ENCODE measurements at places on chromosomes 5 and 9. TPM values are rescaled to one million over a fixed set of nuclear protein-coding genes. Genes with fewer than 3 reads are reported as not detected.

The NEUROG1 gene
- total RNA-seq: not detected

GRCh38 chr5:120507800-120508463 is 43.8 kb downstream of the PRR16 start:
- DNase-seq: no peak

The ZNF367 gene
- 3.9 TPM for total RNA-seq

DNA sequence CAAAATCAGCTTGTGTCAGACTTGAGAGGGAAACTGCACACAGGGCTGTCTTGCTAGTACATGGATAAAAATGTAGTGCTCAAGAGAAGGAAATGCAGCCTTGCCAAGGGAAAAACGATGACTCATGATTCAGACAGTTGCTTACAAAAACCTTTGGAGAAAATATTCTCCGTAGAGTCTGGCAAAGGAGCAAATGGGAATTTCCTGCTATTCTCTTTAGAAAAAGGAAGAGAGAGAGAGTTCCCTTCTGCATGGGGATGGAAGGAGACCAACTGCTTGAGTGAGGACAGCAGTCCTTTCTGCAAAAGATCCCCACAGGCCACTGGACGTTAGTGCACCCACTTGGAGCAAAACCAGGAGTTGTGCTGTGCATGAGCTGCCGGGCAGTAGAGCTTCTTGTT is 7.6 kb downstream of the IFNB1 start:
- peak; percentile 73 for DNase-seq

GRCh38 chr5:78058625-78059024 is 235.9 kb downstream of the AP3B1 start:
- DNase-seq: no peak

DNA sequence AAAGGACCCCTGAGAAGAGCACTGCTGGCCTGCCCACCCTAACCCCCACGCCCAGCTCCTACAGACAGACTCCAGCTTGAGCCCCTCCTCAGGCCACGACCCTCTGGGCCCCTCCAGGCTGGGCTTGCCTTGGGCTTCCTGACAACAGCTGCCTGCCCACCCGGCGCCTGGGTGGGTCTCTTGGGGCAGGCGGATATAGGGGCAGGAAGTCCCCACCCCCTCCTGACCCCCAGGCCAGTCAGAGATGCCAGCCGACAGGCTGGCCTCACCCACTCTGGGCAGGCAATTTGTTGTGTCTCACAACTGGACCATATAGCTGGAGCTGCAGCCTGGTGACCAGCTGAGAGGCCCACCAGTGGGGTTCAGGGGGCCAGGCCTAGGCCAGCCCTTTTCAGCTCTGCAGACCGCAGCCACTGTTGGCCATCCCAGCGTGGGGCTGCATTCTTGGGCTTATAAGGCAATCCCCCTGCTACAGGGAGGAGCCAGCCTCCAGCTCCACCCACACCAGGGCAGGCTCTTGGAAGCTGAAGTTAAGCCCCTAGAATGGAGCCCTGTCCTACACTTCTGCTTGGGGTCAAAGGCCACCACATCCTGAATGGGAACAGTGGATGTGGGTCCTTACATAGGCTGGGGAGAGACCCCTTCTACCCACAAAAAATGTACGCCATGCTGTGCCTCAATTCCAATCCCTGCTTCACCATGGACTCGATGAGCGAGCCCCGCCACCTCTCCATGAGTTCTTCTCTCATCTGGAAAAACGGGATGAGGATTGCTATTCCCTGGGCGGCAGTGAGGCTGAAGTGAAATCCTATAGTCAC is 2.0 kb downstream of the PDLIM7 start:
- DNase-seq: peak; percentile 63

The CCDC183 gene
- total RNA-seq: 1.8 TPM

The FAM219A gene
- 24.3 TPM for total RNA-seq

All from heart right ventricle (tissue), 16 donors.